Psoas muscle (tissue), 8 donors: ENCODE measurements at places on chromosomes 3 and 15. TPM values are rescaled to one million over a fixed set of nuclear protein-coding genes. Genes with fewer than 3 reads are reported as not detected.

DNA sequence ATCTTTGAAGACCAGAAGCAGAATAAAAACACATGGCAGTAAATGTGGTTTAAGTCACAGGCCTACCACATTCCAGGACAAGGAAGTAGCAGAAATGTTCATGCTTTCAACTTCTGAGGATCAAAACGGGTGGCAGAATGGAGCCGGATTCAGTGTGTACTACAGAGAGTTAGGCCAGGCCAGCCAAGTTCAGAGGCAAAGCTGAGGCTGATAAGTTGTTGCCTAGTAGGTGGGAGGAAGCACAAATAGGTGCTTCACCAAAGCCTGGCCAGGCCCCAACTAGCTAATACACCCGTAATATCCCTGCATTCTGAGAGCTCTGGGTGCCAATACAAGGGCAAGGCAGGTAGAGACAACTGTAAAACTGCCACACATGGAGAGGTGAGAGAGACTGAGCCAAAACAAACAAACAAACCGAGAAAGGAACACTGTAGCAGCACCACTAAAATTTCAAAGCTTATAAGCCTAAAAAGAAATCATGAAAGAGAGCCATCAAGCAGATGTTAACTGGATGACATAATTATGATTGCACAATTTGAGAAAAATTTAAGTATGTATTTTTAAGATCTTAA, 156.4 kb upstream of the CBLB start:
- DNase-seq, result no peak

EPHB3 gene
- total RNA-seq, result 1.2 TPM

- DNase-seq, result no peak
Observed at GRCh38 chr3:99808163-99808794, 9.4 kb upstream of the CMSS1 start.

GRCh38 chr15:63163217-63163616, 5.9 kb upstream of the RPS27L start:
- DNase-seq, result no peak

CPLX3 gene
- not detected for total RNA-seq
